NCI-H1436 (cell line): ENCODE measurements at places on chromosomes 7 and 10.
A peak's percentile ranks its signal among the peaks of the same experiment; 100 is the strongest.

DNA sequence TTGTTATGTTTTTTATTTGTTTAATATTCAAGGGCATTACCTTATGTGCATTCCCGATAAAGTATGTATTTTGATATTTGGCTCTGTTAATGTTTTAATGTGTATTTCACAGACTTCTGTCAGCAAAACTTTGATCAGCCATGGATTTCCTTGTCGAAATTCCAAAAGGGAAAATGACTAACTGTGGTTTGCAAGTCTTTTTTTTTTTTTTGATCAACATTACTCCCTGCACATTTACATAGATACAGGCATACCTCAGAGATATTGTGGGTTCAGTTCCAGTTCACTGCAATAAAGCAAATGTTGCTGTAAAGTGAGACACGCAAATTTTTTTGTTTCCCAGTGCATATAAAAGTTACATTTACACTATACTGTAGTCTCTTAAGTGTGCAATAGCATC, 351.9 kb downstream of the CXCL12 start:
- DNase-seq = no peak

DNA sequence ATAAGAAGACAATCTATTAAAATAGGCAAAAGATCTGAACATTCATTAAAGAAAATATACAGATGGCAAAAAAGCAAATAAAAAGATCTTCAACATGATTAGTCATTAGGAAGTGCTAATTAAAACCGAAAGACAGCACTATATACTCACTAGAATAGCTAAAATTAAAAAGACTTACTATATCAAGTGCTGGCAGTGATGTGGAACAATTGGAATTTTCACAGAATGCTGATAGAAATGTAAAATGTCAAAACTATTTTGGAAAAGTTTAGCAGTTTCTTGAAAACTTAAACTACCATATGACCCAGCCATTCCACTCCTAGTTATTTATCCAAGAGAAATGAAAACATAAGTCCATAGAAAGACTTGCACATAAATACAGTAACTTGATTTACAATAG, 25.0 kb upstream of the TLL2 start:
- no peak for DNase-seq

GRCh38 chr10:96211764-96212163, 59.6 kb downstream of the BLNK start:
- DNase-seq = no peak

GRCh38 chr7:126940723-126941307, 311.9 kb downstream of the GRM8 start:
- DNase-seq = no peak

GRCh38 chr10:23368816-23369640, 24.4 kb upstream of the C10orf67 start:
- DNase-seq = no peak

GRCh38 chr7:1927937-1928644, 258.0 kb downstream of the ELFN1 start:
- DNase-seq = no peak

DNA sequence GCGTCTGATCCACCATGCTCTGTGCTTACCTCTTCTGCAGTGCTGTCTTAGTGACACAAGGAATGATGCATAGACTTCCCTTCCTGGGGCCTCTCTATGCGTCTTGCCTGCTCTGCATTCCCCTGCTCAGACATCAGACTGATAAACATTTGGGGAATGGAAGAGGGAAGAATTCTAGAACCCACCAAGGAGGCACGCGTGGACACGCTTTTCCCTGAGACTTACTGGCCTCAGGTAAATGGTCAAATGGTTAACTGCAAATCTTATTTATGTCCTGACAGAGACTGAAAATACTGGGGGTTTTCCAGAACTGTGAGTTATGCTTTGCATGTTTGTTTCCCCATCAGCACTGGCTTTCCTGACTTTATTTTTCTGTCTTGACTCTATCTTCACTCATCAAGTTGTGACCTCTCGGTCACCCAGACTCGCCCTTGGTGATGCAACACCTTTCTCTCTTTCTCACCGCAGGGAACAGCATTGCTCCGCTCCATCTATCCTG, 285.9 kb upstream of the FZD8 start:
- DNase-seq = no peak

GRCh38 chr10:129491123-129491734, 24.2 kb downstream of the MGMT start:
- peak; percentile 2 for DNase-seq

DNA sequence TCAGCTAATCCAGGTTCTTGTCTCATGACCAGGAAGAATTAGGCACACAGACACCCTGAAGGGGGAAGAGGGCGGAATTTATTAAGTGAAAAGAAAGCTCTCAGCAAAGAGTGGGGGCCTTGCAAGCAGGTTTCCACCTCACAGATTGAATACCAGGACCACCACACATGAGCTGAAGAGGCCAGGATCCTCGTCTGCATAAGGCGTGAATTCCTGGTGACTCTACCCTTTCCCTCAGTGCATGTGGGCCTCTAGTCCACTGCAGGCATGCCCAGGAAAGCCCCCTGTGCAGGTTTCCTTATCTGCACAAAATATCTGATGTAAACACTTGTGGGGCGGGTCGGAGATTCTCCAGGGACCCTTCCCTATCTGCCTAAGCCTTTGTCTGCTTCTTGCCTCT, 782.1 kb upstream of the LRRN3 start:
- no peak for DNase-seq

DNA sequence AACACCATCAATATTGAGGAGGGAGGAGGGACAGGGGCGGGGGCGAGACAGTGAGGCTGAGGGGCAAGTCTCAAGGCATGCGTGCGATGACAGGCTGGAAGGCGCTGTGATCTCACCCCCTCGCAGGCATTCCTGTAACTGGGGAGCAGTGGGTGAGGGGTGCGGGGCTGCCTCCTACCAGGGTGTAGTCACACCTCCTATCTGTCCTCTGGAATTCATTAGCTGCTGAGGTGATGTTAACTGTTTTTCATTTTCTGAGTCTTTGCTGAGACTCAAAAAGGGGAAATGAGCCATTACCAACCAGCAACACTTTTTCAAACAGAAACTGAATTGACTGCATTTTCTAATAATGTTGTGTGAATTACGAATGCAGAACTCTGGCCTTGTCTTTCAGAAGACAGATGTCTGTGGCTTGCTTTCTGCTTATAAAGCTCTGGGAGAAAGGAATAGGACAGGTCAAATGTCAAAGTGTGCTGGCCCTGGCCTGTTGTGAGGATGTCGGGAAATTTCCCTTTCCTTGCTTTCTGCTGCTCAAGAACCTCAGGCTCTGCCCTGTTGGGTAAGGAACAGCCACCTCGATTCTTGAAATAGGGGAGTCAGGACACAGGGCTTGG, 23.7 kb upstream of the CDH23 start:
- no peak for DNase-seq

- no peak for DNase-seq
Measured at GRCh38 chr7:75712517-75713361, 26.0 kb downstream of the HIP1 start.

- DNase-seq = no peak
Measured at GRCh38 chr10:36464291-36464690, 661.1 kb upstream of the ANKRD30A start.

- DNase-seq = no peak
Measured at GRCh38 chr10:55274367-55274766, 473.3 kb upstream of the PCDH15 start.

GRCh38 chr10:2117641-2118040, 380.3 kb upstream of the ADARB2 start:
- no peak for DNase-seq

DNA sequence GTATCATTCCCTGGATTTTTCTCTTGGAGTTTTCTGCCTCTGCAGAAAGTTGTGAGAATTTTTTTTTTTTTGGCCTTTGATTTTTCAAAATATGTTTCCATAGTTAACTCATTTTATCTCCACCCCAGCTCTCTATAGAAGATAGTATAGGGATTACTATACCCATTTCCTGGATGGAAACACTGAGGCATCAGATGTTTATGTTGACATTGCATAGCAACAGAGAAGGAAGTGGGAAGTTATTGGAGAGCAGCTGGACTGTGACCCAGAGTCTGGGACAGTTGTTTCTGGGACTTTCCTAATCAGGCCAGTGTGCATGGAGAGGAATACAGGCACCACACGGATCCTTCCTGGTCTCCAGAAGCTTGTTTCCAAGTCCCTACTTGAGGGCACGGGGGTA, 158.0 kb downstream of the CDH23 start:
- DNase-seq = no peak

DNA sequence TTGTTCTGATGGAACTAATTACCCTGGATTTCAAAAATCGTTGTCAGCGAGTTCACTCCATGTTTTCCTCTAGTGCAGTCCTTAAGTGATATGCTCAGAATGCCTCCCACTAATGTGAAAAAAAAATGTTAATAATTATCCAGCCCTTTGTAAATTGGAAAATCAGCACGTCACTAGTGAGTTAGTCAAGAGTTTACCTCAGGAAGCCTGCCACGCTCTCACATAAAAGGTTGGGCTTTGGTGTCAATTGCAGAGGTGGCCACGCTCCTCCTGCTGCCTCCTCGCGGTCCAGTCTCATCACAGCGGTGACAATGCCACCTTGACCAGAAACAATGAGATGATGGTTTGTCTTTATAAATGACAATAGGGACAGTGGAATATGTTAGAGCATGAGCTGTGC, 22.5 kb downstream of the UPP1 start:
- DNase-seq = no peak

DNA sequence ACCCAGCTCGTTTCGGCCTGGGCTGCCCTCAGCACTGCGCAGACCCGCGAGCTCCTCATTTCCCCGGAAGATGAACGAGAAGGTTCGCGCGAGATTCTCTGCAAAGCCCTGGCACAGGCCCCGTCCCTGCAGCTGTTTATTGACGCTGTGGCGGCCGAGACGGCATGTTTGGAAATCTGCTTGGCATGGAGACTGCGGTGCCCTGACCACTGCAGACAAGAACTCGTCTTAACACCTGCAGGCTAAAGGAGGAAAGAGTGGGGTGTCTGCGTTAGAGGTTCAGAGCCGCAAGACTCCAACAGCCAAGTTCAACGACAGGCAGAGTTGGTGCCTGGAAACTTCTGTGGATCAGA, 125.6 kb downstream of the DNAJB6 start:
- no peak for DNase-seq

GRCh38 chr10:49213211-49213610, 25.0 kb upstream of the TMEM273 start:
- no peak for DNase-seq

DNA sequence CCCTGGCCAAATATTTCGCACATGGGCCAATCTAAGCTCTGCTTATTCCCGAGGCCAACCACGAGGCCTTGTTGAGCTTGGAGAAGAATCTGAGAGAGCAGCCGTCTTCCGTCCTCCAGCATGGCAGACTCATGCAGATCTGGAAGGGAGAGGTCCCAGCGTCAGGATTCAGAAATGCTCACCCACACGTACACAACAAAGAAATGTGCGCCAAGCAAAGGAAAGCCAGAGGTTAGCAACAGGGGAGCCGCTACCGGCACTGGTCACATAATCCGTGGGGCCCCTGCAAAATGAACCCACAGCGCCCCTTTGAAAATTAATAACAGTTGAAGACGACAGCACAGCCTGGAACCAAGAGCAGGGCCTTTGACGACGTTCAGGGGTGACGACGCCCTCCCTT, 25.4 kb upstream of the PRKAG2 start:
- no peak for DNase-seq

DNA sequence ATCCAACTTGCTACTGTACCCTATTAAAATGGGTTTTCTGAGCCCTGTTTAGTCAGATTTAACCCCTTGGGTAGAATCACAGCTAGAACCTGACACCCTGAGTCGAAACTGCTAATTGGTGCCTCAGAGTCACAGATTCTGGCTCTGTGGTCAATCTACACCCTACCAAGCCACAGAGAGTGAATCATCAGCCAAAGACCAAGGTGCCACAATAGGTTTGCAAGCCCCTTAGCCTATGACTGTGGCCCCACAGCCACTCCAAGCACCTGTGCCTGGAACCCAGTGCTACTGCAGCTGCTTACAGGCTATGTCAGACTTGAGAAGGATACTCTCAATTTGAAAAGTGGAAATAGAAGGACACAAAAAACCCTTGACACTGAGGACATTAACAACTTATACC, 202.8 kb upstream of the KCND2 start:
- DNase-seq = no peak

- no peak for DNase-seq
Measured at GRCh38 chr10:103429647-103430046, 22.5 kb downstream of the CALHM2 start.

- no peak for DNase-seq
Measured at GRCh38 chr7:128810473-128810872, 18.7 kb downstream of the CCDC136 start.

DNA sequence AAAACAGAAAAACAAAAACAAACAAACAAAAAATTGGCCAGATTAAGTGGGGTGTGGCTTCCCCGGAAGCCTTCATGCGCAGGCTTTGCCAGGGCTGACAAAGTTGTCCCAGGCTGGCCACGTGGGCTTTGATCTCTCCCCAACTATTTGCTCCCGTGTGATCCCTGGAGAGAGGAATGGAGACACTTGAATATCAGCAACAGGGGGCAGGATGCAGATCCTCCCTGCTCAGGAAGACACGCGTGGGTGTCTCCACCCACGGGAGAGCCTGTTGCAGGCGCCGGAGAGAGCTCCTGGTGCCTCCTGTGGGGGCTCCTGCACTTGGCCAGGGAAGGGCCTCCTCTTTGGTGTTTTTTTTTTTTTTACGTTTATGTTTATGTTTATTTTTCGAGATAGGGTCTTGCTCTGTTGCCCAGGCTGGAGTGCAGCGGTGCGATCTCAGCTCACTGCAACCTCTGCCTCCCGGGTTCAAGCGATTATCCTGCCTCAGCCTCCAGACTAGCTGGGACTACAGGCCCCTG, 19.0 kb downstream of the TRIM56 start:
- DNase-seq = no peak

DNA sequence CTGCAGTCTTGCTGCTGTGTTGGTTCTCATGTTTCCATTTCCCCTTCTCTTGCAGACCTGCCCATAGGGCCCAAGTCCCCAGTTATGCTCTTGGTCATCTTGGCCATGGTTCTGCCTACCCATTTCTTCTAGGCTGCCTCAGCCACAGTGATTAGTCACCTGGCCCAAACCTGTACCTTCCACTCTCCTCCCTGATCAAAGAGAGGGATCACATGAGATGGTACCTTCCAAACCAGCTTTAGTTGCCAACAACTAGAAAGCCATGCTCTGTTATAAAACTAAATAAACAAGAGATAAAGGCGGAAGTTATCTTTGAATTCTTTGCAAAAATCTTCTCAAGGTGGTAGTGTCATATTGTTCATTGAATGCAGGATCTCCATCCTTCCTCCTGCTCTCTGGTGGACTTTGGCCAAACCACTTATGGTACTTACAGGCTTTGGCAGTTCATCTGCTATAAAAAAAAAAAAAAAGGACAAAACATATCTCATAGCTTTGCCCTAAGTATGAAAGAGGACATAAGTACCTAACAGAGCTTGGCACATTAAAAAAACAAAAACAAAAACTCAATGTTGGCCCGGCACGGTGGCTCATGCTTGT, 25.8 kb downstream of the TACC2 start:
- no peak for DNase-seq
